ENCODE measurements at places on chromosomes 2 and 18.

DNA sequence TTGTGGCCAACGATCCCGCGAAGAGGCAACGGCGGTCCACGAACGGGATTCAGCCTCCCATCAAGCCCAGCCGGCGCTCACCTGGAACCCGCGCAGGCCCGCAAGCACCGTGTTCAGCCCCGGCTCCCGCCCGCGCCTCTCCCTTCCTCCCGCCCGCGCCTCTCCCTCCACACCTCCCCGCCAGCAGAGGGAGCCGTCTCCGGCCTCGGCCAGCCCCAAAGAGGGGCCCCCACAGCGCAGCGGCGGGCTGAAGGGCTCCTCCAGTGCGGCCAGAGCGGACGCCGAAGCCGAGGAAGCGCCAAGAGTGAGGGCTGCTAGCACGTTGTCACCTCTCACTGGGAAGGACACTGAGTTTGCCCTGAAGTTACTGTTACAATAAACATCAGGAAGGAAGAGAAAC is 55.3 kb upstream of the LAPTM4A start:
- H3K27me3 ChIP-seq, result peaks cover 16% of the 10 kb centered on the region
- DNase-seq, result no peak
- H3K27ac ChIP-seq, result no peak overlapping the region
- no peak overlapping the region for H3K4me3 ChIP-seq
- no peaks in the 10 kb centered on the region for H3K36me3 ChIP-seq

- no peak overlapping the region for H3K27ac ChIP-seq
- no peak overlapping the region for H3K4me3 ChIP-seq
- H3K4me1 ChIP-seq, result no peaks in the 10 kb centered on the region
- no peaks in the 10 kb centered on the region for H3K36me3 ChIP-seq
Measured at GRCh38 chr2:229044581-229044980, 226.5 kb downstream of the PID1 start.

GRCh38 chr18:48031641-48032040 is 101.2 kb upstream of the SMAD2 start:
- no peaks in the 10 kb centered on the region for H3K4me1 ChIP-seq
- no peak overlapping the region for H3K27ac ChIP-seq
- DNase-seq, result no peak
- no peaks in the 10 kb centered on the region for H3K27me3 ChIP-seq
- H3K36me3 ChIP-seq, result no peaks in the 10 kb centered on the region

GRCh38 chr2:143333847-143334246 is 204.6 kb downstream of the ARHGAP15 start:
- H3K27ac ChIP-seq, result no peak overlapping the region
- H3K27me3 ChIP-seq, result no peaks in the 10 kb centered on the region
- H3K4me1 ChIP-seq, result no peaks in the 10 kb centered on the region
- H3K36me3 ChIP-seq, result peaks cover 3% of the 10 kb centered on the region
- no peak for DNase-seq

DNA sequence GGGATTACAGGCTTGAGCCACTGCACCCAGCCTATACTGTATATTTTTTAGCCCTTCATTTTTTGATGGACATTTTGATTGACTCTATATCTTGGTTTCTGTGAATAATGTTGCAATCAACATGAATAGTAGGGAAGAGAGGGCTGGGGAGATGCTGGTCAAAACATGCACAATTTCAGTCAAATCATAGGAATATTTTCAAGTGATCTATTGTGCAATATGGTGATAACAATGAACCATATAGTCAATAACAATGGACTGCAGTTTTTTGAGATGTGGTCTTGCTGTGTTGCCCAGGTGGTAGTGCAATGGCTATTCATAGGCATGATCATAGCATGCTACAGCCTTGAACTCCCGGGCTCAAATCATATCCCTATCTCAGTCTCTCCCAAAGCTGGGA is 264.7 kb upstream of the TMEFF2 start:
- H3K27me3 ChIP-seq, result no peaks in the 10 kb centered on the region
- no peak overlapping the region for H3K27ac ChIP-seq
- no peaks in the 10 kb centered on the region for H3K36me3 ChIP-seq
- DNase-seq, result no peak
- no peaks in the 10 kb centered on the region for H3K4me1 ChIP-seq

- H3K27ac ChIP-seq, result no peak overlapping the region
- H3K4me1 ChIP-seq, result no peaks in the 10 kb centered on the region
- DNase-seq, result no peak
- no peaks in the 10 kb centered on the region for H3K27me3 ChIP-seq
- H3K4me3 ChIP-seq, result no peak overlapping the region
Measured at GRCh38 chr2:222604749-222605515, 51.0 kb downstream of the FARSB start.

- H3K4me1 ChIP-seq, result no peaks in the 10 kb centered on the region
- peaks cover 2% of the 10 kb centered on the region for H3K36me3 ChIP-seq
- no peaks in the 10 kb centered on the region for H3K27me3 ChIP-seq
- no peak overlapping the region for H3K4me3 ChIP-seq
- DNase-seq, result no peak
Measured at GRCh38 chr2:168848225-168848624, 42.0 kb downstream of the SPC25 start.

GRCh38 chr2:232623768-232624765 is 9.3 kb upstream of the EFHD1 start:
- H3K4me1 ChIP-seq, result no peaks in the 10 kb centered on the region
- no peak for DNase-seq
- no peaks in the 10 kb centered on the region for H3K36me3 ChIP-seq
- peaks cover 29% of the 10 kb centered on the region for H3K27me3 ChIP-seq
- H3K27ac ChIP-seq, result no peak overlapping the region

- peak overlapping the region; percentile 31 for H3K27ac ChIP-seq
- H3K36me3 ChIP-seq, result no peaks in the 10 kb centered on the region
- H3K4me1 ChIP-seq, result peaks cover 29% of the 10 kb centered on the region
- H3K27me3 ChIP-seq, result no peaks in the 10 kb centered on the region
- DNase-seq, result no peak
- H3K4me3 ChIP-seq, result no peak overlapping the region
Measured at GRCh38 chr2:216879727-216880508, 20.1 kb upstream of the TNP1 start.

- peak; percentile 15 for DNase-seq
- H3K4me3 ChIP-seq, result no peak overlapping the region
- H3K27me3 ChIP-seq, result no peaks in the 10 kb centered on the region
- H3K4me1 ChIP-seq, result no peaks in the 10 kb centered on the region
Measured at GRCh38 chr2:16281451-16282335, 341.3 kb downstream of the MYCN start.

DNA sequence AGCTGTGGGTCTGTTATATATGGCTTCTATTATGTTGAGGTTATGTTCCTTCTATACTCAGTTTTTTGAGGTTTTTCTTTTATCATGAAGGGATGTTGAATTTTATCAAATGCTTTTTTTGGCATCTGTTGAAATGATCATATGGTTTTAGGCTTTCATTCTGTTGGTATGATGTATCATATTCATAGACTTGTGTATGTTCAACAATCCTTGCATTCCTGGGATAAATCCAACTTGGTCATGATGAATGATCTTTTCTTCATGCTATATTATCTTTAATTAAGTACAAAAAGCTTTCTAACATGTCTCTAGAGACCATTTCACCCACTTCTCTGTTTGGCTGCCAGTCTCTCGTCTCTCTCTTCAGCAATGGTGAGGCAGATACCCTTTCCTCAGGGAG is 54.2 kb downstream of the MDH1 start:
- H3K36me3 ChIP-seq, result no peaks in the 10 kb centered on the region
- H3K27me3 ChIP-seq, result no peaks in the 10 kb centered on the region
- no peak for DNase-seq
- no peak overlapping the region for H3K4me3 ChIP-seq

DNA sequence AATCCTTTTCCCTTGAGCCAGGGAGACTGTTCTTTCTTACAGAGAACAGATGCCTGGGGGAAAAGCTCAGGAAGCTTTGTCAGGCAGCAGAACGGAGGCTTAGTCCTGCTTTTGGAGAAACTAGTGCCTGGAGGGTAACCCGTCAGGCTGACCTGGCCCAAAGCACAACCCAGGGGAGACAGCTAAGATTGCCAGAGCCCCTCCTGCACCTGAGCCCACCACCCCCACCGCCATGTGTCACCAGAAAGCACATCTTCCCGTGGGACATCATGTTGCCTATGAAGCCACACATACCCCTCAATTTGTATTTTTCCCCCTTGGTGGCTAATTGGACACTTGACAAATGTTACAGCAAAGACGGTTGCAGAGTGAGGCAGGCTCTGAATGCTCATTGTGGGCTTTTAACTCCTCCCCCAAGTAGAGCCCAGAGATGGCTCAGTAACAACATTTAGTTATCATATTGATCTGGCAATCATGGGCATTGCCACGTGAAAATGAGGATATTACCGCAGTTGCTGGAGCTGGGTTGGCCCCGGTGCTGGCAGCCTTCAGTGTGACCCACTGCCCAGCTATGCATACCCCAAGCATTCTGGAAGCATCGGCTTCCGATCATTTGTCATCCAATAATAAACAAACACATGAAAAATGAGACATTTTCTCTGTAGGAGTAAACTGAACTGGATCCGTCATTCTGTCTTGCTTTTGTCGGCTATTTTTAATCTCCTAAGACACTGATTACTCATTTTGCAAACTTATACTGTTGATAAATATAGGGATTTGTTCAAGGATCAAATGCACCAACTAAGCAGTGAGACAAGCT is 229.5 kb downstream of the ATAD2B start:
- no peak overlapping the region for H3K27ac ChIP-seq
- H3K27me3 ChIP-seq, result no peaks in the 10 kb centered on the region
- DNase-seq, result no peak
- H3K4me1 ChIP-seq, result no peaks in the 10 kb centered on the region
- H3K4me3 ChIP-seq, result no peak overlapping the region

GRCh38 chr18:50507120-50507590 is 52.7 kb upstream of the MAPK4 start:
- H3K4me1 ChIP-seq, result no peaks in the 10 kb centered on the region
- no peak overlapping the region for H3K27ac ChIP-seq
- no peak for DNase-seq
- no peaks in the 10 kb centered on the region for H3K27me3 ChIP-seq
- no peak overlapping the region for H3K4me3 ChIP-seq
- H3K36me3 ChIP-seq, result no peaks in the 10 kb centered on the region

- peaks cover 3% of the 10 kb centered on the region for H3K4me1 ChIP-seq
- DNase-seq, result no peak
- no peak overlapping the region for H3K27ac ChIP-seq
- H3K36me3 ChIP-seq, result no peaks in the 10 kb centered on the region
Measured at GRCh38 chr18:59305295-59305694, 13.2 kb downstream of the CPLX4 start.

DNA sequence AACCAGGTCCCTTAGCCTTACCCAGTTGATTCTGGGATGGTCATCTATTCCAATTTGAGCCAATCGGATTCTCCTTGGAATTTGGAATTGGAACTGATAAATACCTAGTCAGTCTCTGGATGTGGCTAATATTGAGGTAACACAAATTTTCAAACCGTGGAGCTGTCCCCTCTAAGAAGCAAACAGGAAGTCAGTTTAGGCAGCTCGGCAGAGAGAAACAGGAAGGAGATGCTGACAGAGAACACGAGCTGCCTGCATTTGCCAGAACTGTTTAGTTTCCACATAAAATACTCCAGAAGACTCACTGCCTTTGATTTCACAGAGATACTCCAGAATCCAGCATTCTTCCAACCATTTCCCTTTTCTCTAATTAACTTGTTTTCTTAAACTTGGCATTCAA is 1024.9 kb downstream of the BCL11A start:
- no peaks in the 10 kb centered on the region for H3K27me3 ChIP-seq
- peak; percentile 63 for DNase-seq
- H3K4me3 ChIP-seq, result no peak overlapping the region
- H3K4me1 ChIP-seq, result no peaks in the 10 kb centered on the region
- no peak overlapping the region for H3K27ac ChIP-seq

GRCh38 chr2:240791821-240792628 is 28.0 kb downstream of the KIF1A start:
- H3K4me1 ChIP-seq, result no peaks in the 10 kb centered on the region
- DNase-seq, result no peak
- no peak overlapping the region for H3K27ac ChIP-seq
- H3K36me3 ChIP-seq, result no peaks in the 10 kb centered on the region

DNA sequence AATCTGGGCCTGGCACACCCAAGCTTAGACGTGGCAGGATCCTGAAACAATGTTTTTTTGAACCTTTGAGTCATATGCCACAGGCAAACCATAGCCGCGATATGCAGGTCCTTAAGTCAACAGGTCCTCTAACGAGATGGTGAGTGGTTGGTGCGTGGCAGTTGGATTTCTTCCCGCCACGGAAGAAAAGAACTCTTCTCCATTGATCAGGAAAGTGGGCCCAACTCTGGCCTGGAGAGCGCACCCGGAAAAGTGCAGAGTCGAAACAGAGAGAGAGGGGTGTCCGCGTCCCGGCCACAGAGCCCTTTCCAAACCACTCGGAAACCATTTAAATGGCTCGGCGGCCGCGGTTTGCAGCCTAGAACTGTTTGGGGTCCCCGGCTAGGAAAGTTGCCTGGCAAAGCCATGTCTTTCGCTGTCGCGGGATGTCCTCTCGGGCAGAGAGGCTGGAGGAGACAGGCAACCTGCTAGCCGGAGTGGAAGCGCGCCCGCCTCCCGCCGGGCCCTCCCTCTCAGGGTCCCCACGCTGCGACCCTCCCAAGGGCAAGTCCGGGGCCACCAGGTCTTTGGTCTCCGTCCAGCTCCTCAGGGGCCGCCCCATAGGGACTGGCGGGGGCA is 777 bp downstream of the GALNT3 start:
- H3K27ac ChIP-seq, result no peak overlapping the region
- peak overlapping the region; percentile 54 for H3K4me3 ChIP-seq
- DNase-seq, result no peak
- peaks cover 21% of the 10 kb centered on the region for H3K4me1 ChIP-seq
- no peaks in the 10 kb centered on the region for H3K36me3 ChIP-seq

DNA sequence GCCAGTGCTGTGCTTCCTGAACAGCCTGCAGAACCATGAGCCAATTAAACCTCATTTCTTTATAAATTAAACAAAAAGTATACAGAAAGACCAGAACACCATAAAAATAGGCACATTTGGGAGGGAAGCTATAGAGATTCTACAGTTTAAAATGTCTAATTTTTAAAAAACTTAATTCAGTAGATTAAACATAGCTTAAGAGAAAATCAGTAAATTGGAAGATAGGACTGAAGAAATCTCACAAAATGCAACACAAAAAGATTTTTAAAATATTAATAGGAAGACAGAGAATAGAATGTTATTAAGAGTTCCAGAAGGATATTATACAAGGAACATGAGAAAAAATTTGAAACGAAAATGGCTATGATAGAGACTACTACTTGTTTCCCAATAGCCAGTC is 90.5 kb upstream of the SPTBN1 start:
- no peak overlapping the region for H3K4me3 ChIP-seq
- no peak for DNase-seq
- no peaks in the 10 kb centered on the region for H3K27me3 ChIP-seq
- H3K27ac ChIP-seq, result no peak overlapping the region
- no peaks in the 10 kb centered on the region for H3K36me3 ChIP-seq

GRCh38 chr2:213080969-213081617 is 70.3 kb downstream of the IKZF2 start:
- H3K4me1 ChIP-seq, result peaks cover 2% of the 10 kb centered on the region
- H3K27ac ChIP-seq, result no peak overlapping the region
- no peak overlapping the region for H3K4me3 ChIP-seq
- no peaks in the 10 kb centered on the region for H3K27me3 ChIP-seq

DNA sequence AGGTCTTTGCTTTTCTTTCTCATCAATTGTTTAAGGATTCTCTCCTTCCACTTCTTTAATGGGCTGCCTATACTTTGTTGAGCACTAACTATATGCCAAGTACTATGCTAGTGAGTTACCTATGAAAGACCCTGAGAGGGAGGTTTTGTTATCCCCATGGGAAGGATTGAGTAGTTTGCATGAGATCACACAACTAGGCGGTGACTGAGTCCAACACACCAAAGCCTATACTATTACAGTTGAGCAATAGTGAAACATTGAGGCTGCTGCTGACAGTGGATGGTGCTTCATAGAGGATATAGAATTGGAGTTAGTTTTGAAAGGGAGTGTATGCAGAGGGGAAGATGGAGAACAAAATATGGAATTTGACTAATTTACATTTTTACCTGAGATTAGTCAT is 15.8 kb downstream of the NABP1 start:
- no peaks in the 10 kb centered on the region for H3K36me3 ChIP-seq
- no peaks in the 10 kb centered on the region for H3K4me1 ChIP-seq
- H3K27ac ChIP-seq, result no peak overlapping the region
